Left kidney (tissue), 8 donors: ENCODE measurements at places on chromosomes 5 and 9. TPM values are rescaled to one million over a fixed set of nuclear protein-coding genes. Genes with fewer than 3 reads are reported as not detected.

- peak; percentile 67 for DNase-seq
These were observed 151.0 kb upstream of the ADAMTS16 start for GRCh38 chr5:4989118-4989517.

GRCh38 chr9:6842584-6842947 is 84.8 kb downstream of the KDM4C start:
- DNase-seq, result no peak

DNA sequence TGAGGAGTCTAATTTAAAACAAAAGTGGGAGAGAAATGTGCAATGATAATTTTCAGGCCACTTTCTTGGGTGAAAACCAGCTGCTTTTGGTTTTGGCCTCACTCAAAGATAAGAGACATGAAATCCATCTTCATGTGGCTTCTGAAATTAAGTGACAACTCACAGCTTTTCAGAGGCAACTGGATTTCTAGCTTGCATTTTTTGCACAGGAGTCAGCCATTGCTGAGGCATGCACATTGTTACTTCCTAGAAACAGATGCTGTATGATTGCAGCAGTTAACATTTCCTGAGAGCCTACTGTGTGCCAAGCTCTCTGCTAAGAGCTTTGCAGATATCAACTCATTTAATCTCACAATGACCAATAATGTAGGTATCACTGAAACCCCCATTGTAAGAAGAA is 562.6 kb downstream of the NR2F1-AS1 start:
- DNase-seq, result no peak

DNA sequence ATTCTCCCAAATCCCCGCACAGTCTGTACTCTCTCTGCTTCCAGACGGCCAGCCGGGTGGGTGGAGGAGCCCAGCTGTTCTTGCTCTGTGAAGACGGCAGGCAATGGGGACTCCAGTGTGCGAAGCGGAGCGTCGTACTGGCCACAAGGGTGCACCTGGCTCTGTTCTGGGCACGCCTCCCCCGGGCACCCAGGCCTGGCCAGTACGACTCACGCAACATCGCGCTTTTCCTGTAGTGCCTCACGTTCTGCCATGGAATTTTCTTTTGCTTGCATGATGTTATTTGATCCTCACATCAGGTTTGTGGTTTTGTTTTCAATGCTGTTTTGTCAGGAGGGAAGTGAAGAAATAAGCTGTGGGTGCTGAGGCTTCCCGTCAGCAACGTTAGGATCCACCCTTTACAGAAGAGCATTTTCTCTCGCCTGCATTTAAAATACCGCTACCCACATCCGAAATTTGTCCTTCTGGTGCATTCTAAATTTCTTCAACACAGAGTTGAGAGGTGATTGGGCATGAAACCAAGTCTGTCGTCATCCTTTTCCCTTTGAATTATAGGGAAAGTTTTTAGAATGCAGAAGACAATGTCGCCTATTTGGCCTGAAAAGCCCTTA is 311.7 kb downstream of the TRIM36 start:
- peak; percentile 5 for DNase-seq

DNA sequence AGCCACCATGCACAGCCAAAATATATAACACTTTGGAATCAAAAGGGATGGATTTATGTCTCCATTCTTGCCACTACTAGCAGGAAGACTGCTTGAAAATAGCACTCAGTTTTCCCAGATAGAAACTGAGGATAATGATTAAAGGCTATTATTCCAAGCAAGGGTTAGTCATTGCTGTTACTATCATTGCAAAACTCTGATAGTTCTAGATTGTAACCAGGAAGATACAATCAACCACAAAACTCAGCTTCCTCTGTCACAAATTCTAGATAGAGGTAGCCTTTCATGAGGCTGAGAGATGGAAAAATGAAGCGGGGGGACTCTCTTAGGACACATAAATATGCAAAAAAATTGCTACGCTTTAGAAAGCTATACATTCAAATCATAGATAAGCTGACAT is 3.1 kb downstream of the ANXA1 start:
- no peak for DNase-seq

The TMEM250 gene
- 14.0 TPM for polyA plus RNA-seq
